ENCODE measurements at places on chromosomes 6 and 20. TPM values are rescaled to one million over a fixed set of nuclear protein-coding genes. Genes with fewer than 3 reads are reported as not detected.

GRCh38 chr6:11379805-11380204 is 147.3 kb upstream of the NEDD9 start:
- no peak for DNase-seq

- DNase-seq = no peak
Measured at GRCh38 chr6:87574237-87574804, 15.5 kb downstream of the RARS2 start.

- DNase-seq = no peak
Measured at GRCh38 chr6:110214338-110214737, 34.1 kb downstream of the CDC40 start.

- no peak for DNase-seq
Measured at GRCh38 chr6:112618849-112619248, 271.7 kb downstream of the RFPL4B start.

DNA sequence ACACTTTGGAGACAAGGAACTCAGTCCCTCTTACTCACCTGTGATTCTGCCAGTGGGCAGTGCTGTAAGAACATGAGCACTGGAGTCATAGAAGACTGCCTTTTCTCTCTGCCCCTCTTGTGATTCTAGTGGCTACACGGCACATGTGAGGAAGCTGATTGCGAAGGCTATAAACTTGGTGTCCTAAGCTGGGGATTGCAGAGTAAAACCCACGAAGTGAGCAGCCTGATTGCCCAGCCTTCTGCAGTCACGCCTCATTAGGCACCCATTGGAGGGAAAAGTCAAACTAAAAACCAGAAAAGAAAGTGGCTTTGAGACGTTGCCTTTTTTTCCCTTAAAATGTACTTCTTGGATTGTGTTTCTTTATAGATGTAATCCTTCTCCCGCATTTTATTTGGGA is 748.4 kb upstream of the CHD6 start:
- DNase-seq = no peak

DNA sequence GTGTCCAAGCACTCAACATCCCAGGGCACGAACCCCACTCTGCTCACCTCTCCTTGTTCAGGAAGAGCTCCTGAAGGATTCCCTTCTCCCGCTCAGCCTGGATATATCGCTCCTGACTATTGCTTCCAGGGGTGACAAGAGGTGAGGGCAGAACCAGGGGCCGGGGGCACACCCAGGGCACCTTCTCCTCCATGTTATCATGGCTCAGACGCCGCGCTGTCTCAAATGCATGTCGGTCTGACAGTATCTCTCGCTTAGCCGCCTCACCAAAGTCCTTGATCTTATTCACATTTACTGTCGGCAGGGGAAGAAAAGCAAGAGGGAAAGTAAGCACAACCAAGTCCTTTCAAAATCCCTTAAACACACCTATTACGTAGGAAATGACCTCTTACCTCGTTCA is 13.1 kb downstream of the PPP1R10 start:
- no peak for DNase-seq

DNA sequence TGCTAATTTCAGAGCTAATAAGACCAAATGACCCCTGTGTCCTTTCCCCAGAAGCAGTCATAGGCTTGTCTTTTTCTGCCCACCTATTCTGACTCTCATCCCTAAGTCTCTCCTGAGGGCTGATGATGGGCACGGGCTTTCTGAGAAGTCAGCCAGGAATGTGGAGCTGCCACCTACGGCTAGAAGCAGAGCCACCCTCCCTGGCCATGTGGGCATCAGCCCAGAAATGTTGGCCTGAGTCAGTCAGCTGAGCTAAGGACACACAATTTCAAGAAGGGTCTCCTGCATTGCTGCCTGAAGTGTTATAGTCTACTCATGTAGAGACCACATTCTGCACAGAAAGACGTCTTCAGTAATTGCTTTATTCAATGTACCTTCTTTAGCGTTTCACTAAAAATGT is 17.1 kb downstream of the MYLIP start:
- no peak for DNase-seq

DNA sequence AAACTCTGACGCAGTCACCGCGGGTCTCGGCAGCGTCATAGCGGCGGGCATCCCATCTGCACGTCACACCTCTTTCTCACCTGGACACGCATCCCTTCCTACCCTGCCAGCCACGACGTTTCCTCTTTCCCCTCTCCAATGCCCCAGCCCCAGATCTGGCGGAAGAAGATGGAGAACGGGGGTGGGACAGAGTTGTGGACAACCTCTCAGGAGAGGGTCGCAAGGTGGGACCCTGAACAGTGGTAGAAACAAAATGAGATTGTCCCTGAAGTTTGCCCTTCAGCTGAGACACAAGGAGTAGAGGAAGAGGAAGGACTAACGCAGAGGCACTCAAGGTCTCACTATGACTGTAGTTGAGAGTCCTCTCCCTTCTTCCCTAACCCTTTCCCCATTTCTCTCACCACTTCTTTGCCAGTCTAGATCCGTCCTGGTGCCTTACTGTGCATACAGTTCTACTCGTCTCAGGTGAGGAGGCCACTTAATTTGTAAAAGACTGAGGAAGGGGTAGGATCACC is 562 bp downstream of the TRIM39 start:
- DNase-seq = no peak

GRCh38 chr6:116011520-116011919 is 49.2 kb downstream of the FRK start:
- no peak for DNase-seq

- no peak for DNase-seq
Measured at GRCh38 chr6:97465877-97466561, 183.0 kb upstream of the MMS22L start.

GRCh38 chr20:49698477-49698876 is 15.2 kb downstream of the B4GALT5 start:
- DNase-seq = no peak

- peak; percentile 86 for DNase-seq
Measured at GRCh38 chr6:13615792-13616120, 621 bp downstream of the NOL7 start.

The PRRT1 gene
- 0.35 TPM for total RNA-seq

The BCAS4 gene
- total RNA-seq = 7.2 TPM

The SPATA25 gene
- 1.8 TPM for total RNA-seq

The SNX21 gene
- 0.47 TPM for total RNA-seq

The TRIM31 gene
- total RNA-seq = 0.09 TPM

The HLA-DMB gene
- 0.75 TPM for total RNA-seq

The GABRR1 gene
- total RNA-seq = not detected

Measured in activated CD4-positive, alpha-beta T cell treated with anti-CD3 and anti-CD28 coated beads, Interleukin-2, amount 10 ng/mL, durations not matched to agents 24 days and 14 days (primary cell).